ENCODE measurements at places on chromosomes 13 and 19.

DNA sequence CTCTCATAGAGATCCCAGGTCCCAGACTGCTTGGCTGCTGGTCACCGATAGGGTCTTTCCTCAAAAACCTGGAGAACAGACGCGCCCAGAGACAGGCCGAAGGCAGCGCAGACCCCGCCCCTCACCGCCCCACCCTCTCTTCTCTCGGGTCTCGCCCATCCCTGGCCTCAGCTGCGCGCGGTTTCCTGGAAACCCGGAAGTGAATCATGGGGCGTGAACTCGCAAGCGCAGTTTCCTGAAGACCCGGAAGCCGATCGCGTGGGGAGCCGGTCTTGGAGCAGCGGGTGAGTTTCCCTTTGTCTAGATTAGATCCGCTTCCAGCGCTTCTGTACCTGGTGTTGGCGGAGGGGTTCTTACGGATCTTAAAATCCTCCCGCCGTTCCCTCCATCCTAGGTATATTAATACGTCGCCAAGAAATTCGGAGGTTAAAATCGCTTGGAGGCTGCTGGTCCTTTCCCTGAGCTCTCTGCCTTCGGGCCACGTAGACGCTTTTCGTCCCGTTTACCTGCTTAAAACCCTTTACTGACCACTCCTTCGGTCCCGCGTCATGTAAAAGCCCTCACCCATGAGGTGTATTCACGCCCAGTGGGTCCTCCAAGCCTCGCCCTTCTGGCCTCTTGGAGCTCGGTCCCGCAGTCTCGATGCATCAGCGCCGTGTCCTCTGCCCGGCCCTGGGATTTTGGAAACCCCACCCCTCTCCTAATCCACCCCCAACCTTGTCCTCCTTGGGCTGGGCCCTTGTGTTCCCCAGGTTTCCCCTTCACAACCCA, at the start of gene ZNF578:
Gene ZNF578 (plus strand): TSS at position 230 of the 771 bp plus-strand sequence. CDS start 48,293 bp downstream, outside the sequence.
- DNase-seq: peak; percentile 28
- peak within 1 kb of the TSS; percentile 61 for H3K27ac ChIP-seq
- peaks cover 14% of the 10 kb centered on the region for H3K4me1 ChIP-seq
- H3K27me3 ChIP-seq: no peaks in the 10 kb centered on the region
- H3K4me3 ChIP-seq: peak within 1 kb of the TSS; percentile 86

- H3K4me1 ChIP-seq: no peaks in the 10 kb centered on the region
- no peaks in the 10 kb centered on the region for H3K36me3 ChIP-seq
- no peaks in the 10 kb centered on the region for H3K27me3 ChIP-seq
- no peak for DNase-seq
These were observed 81.3 kb downstream of the TEX29 start for GRCh38 chr13:111401755-111402154.

DNA sequence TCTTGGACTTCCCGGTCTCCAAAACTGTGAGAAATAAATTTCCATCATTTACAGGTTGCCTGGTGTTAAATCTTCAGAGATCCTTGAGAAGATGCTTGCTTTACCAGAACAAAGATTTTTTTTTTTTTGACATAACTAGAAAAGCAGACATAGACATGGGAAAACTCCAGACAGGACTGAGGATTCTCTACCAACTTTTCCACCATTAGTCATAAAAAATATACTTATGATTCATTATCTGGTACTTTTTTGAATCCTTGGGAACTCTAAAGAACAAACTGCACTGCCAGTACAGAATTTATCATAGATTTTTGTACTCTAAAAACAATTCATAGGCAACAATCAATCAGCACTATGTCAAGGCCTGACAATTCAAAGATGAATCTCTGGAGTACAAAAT, 487.6 kb downstream of the EFNB2 start:
- H3K4me3 ChIP-seq: no peak overlapping the region
- DNase-seq: no peak

DNA sequence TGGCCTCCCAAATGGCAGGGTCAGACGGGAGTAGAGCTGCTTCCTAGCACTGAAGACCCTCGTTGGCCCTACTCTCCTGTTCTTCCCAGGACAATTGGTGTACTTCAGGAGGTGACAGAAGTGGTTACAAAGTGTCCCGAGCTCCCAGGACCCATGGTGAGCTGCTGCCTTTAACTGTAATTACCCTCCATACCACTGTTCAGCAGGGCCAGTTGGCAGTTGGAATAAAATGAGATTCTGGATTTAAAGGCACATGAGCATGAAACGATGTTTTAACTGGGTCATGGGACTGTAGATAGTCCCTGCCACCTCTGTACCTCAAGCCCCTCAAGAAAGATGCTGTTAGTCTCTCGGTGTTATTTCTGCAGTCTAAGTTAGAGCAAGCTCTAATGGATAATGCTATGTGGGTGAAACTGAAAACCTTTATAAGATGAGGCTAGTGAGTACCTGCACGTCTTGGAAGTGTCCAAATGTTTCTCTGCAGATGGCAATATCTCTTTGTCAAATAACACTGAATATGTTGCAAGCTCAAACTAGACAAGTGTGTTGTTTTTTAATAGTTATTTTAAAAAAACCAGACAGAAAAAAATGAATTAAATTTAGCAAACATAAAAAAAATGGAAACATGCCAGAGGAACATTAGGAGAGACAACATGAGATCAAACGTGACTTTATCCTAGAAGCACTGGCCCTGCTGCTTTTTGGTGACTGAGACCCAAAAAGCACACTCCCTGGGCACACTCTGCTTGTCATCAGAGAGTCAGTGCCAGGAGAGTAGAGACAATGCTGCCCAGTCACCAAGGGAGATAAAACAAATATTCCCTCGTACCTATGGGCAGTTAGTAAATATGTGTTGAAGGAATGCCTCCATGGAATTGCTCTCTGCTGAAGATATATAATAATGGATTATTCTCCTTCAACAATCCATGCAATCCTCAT, 266.3 kb downstream of the LMO7 start:
- no peak overlapping the region for H3K27ac ChIP-seq
- no peaks in the 10 kb centered on the region for H3K4me1 ChIP-seq

DNA sequence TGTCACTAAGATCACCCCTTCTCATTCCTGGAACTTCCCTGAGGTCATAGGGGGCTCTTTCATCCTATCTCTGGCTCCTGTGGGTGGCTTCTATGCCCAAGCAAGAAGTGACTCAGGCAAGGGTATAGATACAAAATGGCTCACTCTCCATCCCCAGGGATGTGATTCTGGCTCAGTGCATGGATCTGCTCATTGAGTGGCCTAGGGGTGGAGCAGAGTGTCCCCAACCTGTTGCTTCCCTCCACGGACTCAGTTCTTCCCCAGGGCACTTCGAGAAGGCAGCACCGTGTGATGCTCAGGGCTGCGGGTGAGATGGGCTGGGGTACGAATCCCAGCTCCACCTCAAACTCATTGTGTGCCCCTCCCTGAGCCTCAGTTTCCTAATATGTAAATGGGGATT, 136.4 kb downstream of the PTPRS start:
- H3K27me3 ChIP-seq: no peaks in the 10 kb centered on the region
- no peak overlapping the region for H3K27ac ChIP-seq
- H3K4me1 ChIP-seq: no peaks in the 10 kb centered on the region
- DNase-seq: no peak
- no peak overlapping the region for H3K4me3 ChIP-seq

DNA sequence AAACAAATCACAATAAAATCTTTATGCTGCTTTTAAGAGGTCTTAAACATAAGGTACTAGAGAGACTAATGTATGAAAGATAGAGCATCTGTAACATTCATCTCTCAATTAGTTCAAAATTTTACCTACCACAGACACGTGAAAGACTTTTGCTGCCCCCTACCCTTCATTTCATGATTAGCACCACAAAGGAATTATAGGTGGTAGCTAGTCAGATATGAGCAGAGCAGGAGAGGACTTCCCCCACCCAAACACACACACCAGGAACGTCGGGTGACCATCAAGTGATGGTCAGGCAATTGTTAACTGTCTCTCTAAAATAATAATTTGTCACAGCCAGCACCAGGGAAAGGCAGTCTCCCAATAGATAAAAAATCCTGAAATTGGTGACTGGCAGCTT, 1531.7 kb upstream of the SPRY2 start:
- H3K4me1 ChIP-seq: no peaks in the 10 kb centered on the region
- no peaks in the 10 kb centered on the region for H3K36me3 ChIP-seq
- DNase-seq: no peak
- no peak overlapping the region for H3K27ac ChIP-seq

DNA sequence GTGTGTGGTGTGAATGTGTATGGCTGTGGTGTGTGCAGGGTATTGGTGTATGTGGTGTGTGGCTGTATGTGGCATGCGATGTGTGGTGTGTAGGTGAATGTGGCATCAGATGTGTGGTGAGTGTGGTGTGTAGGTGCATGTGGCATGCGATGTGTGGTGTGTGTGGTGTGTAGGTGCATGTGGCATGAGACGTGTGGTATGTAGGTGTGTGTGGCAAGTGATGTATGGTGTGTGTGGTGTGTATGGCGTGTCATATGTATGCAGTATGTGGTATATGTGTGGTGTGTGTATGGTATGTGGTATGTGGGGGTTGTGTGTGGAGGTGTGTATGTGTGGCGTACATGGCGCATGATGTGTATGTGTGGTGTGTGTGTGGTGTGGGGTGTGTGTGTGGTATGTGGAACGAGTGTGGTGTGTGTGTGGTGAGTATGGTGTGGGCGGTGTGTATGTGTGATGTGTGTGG, 63.4 kb downstream of the PEPD start:
- no peak for DNase-seq
- no peak overlapping the region for H3K4me3 ChIP-seq
- no peak overlapping the region for H3K27ac ChIP-seq
- no peaks in the 10 kb centered on the region for H3K27me3 ChIP-seq
- H3K36me3 ChIP-seq: peaks cover 17% of the 10 kb centered on the region
- no peaks in the 10 kb centered on the region for H3K4me1 ChIP-seq

DNA sequence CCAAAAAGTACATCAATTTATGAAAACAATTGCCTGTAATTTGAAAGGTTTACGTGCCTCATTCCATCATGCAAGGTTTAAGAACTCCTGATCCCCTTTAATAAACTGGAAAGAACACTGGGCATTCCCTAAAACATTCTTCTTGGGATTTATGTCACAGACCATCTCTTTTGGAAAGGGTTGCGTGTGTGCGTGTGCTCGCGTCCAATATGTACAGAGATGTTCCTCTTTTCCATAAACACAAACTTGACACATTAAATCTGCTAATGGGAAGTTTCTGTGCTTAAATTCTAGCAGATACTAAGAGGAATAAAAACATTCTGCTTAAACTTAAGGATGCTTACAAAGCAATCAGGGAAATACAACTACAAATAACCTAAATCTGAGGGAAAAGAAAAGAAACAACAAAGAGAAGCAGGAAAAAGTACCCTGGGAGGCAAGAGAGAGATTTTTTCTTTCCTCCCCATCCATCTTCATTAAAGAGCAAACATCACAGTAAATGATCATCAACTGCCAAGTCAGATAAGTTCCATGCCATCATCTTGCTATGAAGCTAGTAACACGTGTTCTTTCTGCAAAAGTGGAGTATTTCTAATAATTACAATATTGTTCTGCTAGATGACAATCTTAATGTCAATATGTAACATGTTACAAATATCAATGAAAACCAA, 83.7 kb downstream of the STK24 start:
- no peak overlapping the region for H3K4me3 ChIP-seq
- peaks cover 73% of the 10 kb centered on the region for H3K4me1 ChIP-seq
- DNase-seq: no peak
- H3K36me3 ChIP-seq: peaks cover 33% of the 10 kb centered on the region
- no peak overlapping the region for H3K27ac ChIP-seq
- H3K27me3 ChIP-seq: no peaks in the 10 kb centered on the region

DNA sequence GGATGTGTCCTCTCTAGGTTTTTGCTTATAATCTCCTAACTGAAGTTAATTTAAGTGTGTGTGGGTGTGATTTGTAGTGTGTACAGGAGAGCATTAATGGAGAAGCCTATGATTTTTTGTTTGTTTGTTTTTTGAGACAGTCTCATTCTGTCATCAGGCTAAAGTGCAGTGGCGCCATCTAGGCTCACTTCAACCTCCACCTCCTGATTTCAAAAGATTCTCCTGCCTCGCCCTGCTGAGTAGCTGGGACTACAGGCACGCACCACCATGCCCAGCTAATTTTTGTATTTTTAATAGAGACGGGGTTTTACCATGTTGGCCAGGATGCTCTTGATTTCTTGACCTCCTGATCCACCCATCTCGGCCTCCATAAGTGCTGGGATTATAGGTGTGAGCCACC, 20.6 kb downstream of the ZNF701 start:
- no peak for DNase-seq
- H3K27ac ChIP-seq: no peak overlapping the region
- H3K4me3 ChIP-seq: no peak overlapping the region
- no peaks in the 10 kb centered on the region for H3K4me1 ChIP-seq

Measured in activated B cell treated with CpG ODN at 0.5 μM for 24 hours (primary cell).